ENCODE measurements at places on chromosomes 3 and 15.
A peak's percentile ranks its signal among the peaks of the same experiment; 100 is the strongest.

GRCh38 chr3:86814321-86814720, 176.6 kb downstream of the VGLL3 start:
- no peak for DNase-seq

DNA sequence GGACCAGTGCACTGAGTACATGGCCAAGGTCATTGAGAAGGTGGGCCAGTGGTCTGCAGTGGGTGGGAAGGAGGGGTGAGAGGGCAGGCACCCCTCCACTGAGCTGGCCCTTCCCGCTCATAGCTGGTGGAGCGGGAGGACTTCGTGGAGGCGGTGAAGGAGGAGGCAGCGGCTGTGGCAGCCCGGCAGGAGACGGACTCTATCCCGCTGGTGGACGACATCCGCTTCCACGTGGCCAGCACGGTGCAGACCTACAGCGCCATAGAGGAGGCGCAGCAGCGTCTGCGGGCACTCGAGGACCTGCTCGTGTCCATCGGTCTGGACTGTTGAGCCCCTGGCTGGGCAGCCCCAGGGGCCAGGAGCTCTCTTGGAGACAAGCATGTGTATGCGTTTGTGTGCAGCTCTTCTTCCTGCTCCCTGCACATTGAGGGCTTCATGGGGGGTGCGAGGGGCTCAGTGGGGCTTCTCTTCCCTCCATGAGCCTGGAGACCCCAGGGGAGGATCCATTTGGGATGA, 7.5 kb downstream of the ABTB1 start:
- no peak for DNase-seq

GRCh38 chr15:64673866-64674265, 101.5 kb downstream of the RBPMS2 start:
- no peak for DNase-seq

GRCh38 chr3:197847866-197848401, 56.9 kb downstream of the LRCH3 start:
- DNase-seq = peak; percentile 23
